ENCODE measurements at places on chromosomes 6 and 20. TPM values are rescaled to one million over a fixed set of nuclear protein-coding genes. Genes with fewer than 3 reads are reported as not detected.

DNA sequence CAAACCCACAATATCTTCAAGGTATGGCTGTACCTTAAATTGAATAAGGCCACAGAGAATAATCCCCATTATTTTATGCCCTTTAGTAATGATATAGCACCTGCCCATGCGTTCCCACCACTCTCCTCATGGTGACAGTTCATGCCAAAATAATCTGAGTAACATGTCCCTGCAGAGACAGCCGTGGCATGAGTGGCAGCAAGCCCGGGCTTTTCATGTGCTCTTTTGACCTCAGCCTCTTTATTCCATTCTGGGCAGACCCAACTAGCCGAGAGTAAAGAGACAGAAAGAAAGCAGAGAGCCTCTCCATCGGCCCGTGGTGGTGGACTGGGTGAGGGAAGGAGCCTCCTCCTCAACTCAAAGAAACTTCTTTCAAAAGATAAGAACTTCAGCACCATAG is 19.9 kb upstream of the POPDC3 start:
- no peaks in the 10 kb centered on the region for H3K4me1 ChIP-seq
- no peaks in the 10 kb centered on the region for H3K36me3 ChIP-seq
- H3K4me3 ChIP-seq, result no peak overlapping the region
- no peak for DNase-seq
- no peak overlapping the region for H3K27ac ChIP-seq

GRCh38 chr6:33794910-33795623 is 6.1 kb upstream of the LEMD2 start:
- H3K4me1 ChIP-seq, result peaks cover 4% of the 10 kb centered on the region
- H3K27ac ChIP-seq, result no peak overlapping the region
- H3K36me3 ChIP-seq, result no peaks in the 10 kb centered on the region
- H3K4me3 ChIP-seq, result no peak overlapping the region
- DNase-seq, result peak; percentile 36
- H3K27me3 ChIP-seq, result no peaks in the 10 kb centered on the region

GRCh38 chr20:5168651-5169396 is 42.0 kb downstream of the CDS2 start:
- H3K4me3 ChIP-seq, result no peak overlapping the region
- no peak overlapping the region for H3K27ac ChIP-seq
- 0 out of 2 replicates have a peak, but pooled peaks cover 1% of the 10 kb centered on the region for H3K36me3 ChIP-seq
- H3K27me3 ChIP-seq, result no peaks in the 10 kb centered on the region
- DNase-seq, result no peak
- H3K4me1 ChIP-seq, result no peaks in the 10 kb centered on the region

Gene C2
- 4.9 TPM for total RNA-seq

DNA sequence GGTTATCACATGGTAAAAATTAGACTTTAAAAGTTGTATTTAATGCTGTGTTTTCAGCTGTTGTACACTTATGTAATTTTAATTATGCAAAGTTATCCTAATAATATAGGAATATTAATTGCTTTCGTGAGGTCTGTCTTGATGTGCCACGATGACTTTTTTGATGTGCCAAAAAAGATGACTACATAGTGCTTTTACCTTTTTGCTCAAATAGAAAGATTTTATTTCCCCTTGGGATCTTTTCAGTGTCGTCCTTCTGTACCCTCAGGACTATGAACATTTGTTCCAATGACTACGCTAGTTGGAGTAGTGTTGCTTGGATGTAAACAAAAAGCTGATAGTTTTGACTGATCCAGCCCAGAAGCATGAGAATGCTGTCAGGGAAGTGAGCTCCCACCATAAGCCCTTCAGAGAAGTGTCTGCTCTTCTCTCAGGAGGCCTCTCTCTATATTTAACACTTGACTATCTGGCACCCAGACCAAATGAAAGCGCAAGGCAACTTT is 1.2 kb upstream of the CD164 start:
- no peaks in the 10 kb centered on the region for H3K36me3 ChIP-seq
- peaks cover 22% of the 10 kb centered on the region for H3K4me1 ChIP-seq
- DNase-seq, result no peak
- peak overlapping the region; percentile 92 for H3K4me3 ChIP-seq
- peak overlapping the region; percentile 99 for H3K27ac ChIP-seq

GRCh38 chr20:62618611-62619529 is 23.4 kb upstream of the SLCO4A1 start:
- H3K4me1 ChIP-seq, result peaks cover 34% of the 10 kb centered on the region
- H3K27ac ChIP-seq, result no peak overlapping the region
- no peaks in the 10 kb centered on the region for H3K27me3 ChIP-seq
- DNase-seq, result no peak
- no peaks in the 10 kb centered on the region for H3K36me3 ChIP-seq

GRCh38 chr6:1940381-1940780 is 305.0 kb downstream of the GMDS start:
- DNase-seq, result no peak
- no peaks in the 10 kb centered on the region for H3K4me1 ChIP-seq
- H3K27ac ChIP-seq, result no peak overlapping the region
- no peak overlapping the region for H3K4me3 ChIP-seq
- H3K36me3 ChIP-seq, result no peaks in the 10 kb centered on the region

- no peak overlapping the region for H3K4me3 ChIP-seq
- H3K36me3 ChIP-seq, result no peaks in the 10 kb centered on the region
- no peak overlapping the region for H3K27ac ChIP-seq
- H3K27me3 ChIP-seq, result no peaks in the 10 kb centered on the region
- no peak for DNase-seq
These were observed 124.7 kb downstream of the SAMD5 start for GRCh38 chr6:147633191-147633590.

Gene IER3
- 17.4 TPM for total RNA-seq

DNA sequence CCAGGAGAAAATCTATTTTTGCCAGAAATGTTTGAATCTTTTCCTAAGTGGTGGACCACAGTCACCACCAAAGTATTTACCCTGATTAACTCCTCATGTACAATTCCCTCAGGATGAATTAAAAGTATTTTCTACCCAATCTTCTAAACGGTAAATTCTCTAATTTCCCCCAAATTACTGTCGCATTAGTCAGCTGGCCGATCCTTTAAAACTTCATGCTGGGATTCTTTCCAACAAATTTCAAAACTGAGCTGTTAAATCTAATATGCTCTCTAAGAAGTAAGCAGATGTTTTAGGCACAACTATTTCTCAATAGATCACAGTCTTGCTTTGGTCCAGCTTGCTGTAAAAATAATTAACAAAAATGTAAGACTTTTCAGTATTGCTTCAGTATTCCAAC is 447.2 kb downstream of the FRK start:
- no peaks in the 10 kb centered on the region for H3K36me3 ChIP-seq
- no peak overlapping the region for H3K27ac ChIP-seq
- H3K27me3 ChIP-seq, result no peaks in the 10 kb centered on the region
- no peak for DNase-seq

GRCh38 chr6:16623731-16624130 is 137.5 kb downstream of the ATXN1 start:
- H3K27me3 ChIP-seq, result no peaks in the 10 kb centered on the region
- H3K27ac ChIP-seq, result no peak overlapping the region
- no peak overlapping the region for H3K4me3 ChIP-seq

DNA sequence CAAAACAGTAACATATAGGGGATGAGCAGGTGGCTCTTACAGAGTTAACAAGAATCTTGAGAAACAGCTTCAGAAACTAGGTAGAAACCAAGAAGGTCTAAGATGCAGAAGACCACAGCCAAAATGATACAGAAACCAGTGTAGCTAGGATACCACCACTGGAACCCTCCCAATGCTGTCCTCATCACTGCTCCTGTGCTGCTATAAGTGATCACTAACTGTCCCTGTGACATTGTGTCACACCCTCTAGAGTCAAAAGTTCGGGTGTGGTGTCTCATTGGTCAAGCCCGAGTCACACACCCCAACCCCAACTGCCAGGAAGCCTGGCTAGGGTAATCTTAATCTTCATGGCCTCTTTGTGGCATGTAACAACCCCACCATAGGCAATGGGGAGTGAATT is 153.1 kb downstream of the RCAN2 start:
- no peaks in the 10 kb centered on the region for H3K4me1 ChIP-seq
- no peak overlapping the region for H3K4me3 ChIP-seq
- no peaks in the 10 kb centered on the region for H3K27me3 ChIP-seq
- no peak for DNase-seq
- H3K36me3 ChIP-seq, result no peaks in the 10 kb centered on the region
- no peak overlapping the region for H3K27ac ChIP-seq

DNA sequence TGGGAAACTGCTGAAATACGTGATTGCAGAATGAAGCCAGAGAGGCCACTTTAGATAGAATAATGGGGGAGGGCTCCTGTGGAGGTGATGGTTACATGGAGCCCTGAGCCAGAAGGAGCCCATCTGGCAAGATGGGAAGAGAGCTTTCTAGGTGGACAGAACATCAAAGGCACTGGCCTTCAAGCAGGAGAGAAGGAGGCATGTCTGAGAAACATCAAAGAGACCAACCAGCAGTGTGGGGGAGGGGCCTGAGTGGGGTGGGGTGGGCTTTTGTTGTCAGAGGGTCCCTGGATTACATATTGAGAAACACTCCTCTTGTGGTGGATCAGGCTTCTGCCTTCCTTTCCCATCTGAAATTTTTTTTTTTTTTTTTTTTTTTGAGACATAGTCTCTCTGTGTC is 1.9 kb upstream of the KCNG1 start:
- no peak overlapping the region for H3K27ac ChIP-seq
- no peak for DNase-seq
- peaks cover 17% of the 10 kb centered on the region for H3K27me3 ChIP-seq
- no peaks in the 10 kb centered on the region for H3K36me3 ChIP-seq
- H3K4me1 ChIP-seq, result peaks cover 13% of the 10 kb centered on the region

DNA sequence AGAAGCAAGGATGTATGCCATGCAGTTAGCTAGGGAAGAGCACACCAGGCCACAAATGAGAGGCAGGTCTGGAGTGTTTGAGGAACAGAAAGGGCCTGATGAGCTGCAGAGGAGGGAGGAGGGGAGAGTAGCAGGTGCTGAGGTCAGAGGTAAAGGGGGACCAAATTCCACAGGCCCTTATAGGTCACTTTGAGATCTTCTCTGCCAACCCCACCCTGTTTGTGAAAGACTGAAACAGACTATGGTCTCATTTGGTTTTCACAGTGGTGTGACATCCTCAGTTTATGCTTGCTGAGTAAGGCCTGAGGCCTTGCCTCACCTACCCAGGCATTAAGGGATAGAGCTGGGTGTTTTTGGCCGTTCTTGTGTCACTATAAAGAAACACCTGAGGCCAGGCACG is 187.7 kb upstream of the MYLIP start:
- no peaks in the 10 kb centered on the region for H3K27me3 ChIP-seq
- no peak overlapping the region for H3K27ac ChIP-seq
- H3K4me1 ChIP-seq, result no peaks in the 10 kb centered on the region
- no peaks in the 10 kb centered on the region for H3K36me3 ChIP-seq
- no peak for DNase-seq

Measured in Caco-2 (cell line).